ENCODE measurements at places on chromosomes 12 and 14.

GRCh38 chr14:78005325-78005724, 164.8 kb upstream of the NRXN3 start:
- DNase-seq = no peak

DNA sequence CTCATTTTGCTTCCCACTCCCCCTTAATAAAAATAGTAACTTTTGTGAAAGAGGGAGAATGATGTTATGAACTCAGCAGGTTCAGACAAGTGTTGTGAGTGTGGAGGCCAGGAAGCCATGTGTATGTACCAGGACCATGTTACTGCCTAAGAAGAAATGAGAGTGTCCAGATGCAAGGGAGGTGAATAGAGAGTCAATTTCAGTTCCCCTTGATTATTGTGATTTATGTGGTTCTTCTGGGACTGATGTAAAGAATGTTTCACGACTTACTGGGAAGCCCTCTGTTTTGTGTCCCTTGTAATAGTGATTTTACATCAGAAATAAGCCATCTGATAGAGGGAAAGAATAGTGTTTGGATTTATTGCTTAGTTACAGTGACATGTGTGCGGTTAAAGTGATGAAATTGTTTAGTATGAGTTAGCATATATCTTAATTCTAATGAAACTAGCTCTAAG, 32.5 kb downstream of the FBXO34 start:
- no peak for DNase-seq

DNA sequence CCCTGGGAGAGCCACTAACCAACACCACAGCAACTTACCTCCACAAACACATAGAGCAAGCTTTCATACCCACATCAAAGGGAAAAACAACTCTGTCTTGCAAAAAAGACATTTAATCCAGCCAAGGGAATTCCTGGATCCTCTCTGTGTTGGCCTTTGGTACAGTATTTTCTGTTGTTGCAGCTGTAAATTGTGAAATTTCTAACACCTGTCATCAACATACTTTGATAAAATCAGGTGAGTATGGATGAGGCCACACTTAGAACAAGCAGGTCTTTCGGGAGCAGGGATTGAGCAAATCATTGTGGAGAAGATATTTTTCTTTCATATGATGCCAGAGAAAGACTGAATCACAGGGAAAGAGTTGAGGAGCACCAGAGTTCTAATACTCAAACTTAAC, 89.3 kb downstream of the SPTSSA start:
- no peak for DNase-seq

DNA sequence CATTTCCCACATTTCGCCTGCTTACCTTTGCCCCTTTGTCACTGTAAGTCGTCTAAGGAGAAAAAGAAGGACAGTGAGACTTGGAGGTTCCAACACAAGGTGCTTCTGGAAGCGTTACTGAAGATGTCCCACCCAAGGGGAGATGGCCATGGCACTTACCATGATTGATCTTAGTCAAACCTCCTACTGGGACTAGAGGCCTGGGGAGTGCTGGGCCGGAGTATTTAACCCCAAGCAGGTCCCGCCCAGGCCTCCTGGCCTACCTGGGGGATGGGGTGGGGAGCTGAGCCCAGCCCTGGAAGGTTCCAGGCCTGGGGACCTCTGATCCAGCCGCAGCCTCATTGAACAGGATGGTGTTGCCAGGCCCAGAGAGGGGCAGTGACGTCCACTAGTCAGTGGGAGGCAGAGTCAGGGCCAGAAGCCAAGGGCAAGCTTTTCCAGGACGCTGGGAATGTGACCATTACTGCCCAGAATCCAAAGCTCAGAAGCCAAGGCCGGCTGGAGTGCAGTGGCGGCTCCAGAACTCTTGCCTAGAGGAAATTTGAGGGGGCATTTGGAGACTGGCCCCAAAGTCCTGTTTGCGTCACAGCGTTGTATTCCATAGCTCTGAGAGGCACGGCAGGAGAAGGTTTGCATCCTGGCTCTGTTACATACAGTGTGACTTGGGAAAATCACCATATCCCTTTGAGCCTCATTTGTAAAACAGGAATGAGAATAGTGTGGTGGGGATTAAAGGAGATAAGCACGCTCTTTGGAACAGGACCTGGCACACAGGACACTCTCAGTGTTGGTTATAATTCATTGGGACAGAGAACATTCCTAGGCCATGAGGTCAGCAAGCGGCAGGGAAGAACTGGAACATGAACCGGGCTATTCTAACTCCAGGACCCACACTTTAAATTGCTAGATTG, at the start of gene HPD:
TSS of gene HPD (minus strand) at position 198 of the 911 bp plus-strand sequence. CDS start at position 162, 36 bp downstream.
- DNase-seq = no peak

- DNase-seq = no peak
These were observed 213.5 kb upstream of the SLC38A2 start for GRCh38 chr12:46585854-46586621.

- DNase-seq = no peak
These were observed 105.6 kb downstream of the DPF3 start for GRCh38 chr14:72788255-72788654.

DNA sequence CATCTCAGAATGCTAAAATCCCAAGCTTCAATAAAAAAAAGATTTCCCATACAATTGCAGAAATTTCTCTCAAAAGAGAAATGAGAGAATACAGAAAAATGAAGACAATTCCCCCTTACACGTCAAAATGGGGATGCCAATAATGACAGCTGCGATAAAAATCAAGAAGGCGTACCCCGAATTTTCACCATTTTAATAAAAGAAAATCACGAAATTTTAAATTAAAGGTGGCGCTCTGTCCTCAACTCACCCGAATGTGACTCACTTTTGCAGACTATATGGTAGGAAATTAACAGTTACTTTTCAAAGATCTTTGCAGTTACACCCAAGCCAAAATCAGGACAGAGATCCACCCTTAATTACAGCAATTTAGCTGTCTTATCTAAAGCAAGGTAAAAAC, 2.1 kb downstream of the ATP2B1 start:
- no peak for DNase-seq

GRCh38 chr14:94377866-94378470, 10.4 kb downstream of the SERPINA1 start:
- DNase-seq = no peak

DNA sequence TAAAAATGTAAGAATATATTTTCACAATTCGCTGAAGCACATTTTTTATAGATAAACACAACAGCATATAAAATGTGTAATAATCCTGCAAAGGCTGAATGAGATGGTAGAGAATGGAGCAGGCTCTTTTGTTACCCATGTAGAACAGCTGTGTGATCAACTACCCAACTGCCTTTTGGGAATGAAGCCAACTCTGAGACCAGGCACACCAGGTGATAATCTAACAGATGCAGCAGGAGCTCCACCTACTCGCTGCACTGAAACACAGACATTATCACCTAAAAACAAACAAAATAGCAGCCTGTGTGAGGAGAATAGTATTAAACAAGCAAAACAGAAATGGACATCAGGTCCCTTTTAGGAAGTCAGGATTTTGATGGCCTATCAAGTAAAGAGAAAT, 183.3 kb downstream of the CCDC59 start:
- no peak for DNase-seq

- no peak for DNase-seq
These were observed 36.5 kb downstream of the FOS start for GRCh38 chr14:75315144-75315543.

DNA sequence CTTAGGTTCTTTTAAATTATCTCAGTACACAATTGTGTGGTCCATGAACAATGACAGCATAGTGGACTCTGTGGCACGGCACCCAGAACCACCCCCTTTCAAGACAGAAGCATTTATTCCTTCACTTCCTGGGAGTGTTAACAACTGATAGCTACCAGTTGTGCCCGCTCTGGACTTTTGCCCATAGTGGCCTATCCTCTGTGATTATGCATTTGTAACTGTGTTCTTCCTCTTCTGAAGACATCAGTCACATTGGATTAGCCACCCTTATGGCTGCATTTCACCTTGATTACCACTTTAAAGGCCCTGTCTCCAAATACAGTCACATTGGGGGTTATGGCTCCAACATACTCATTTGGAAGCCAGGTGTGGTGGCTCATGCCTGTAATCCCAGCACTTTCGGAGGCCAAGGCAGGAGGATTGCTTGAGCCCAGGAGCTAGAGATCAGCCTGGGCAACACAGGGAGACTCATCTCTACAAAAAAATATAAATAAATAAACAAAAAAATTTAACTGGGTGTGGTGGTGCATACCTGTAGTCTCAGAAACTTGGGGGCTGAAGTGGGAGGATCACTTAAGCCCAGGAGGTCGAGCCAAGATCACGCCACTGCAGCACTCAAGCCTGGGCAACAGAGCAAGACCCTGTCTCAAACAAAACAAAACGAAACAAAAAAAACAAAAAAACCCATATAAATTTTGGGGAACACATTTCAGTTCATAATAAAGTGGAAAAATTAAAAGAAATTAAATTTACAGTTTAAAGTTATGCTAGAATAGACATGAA, 27.6 kb upstream of the PHC1 start:
- DNase-seq = no peak

GRCh38 chr14:97058074-97058467, 260.9 kb downstream of the VRK1 start:
- DNase-seq = no peak

DNA sequence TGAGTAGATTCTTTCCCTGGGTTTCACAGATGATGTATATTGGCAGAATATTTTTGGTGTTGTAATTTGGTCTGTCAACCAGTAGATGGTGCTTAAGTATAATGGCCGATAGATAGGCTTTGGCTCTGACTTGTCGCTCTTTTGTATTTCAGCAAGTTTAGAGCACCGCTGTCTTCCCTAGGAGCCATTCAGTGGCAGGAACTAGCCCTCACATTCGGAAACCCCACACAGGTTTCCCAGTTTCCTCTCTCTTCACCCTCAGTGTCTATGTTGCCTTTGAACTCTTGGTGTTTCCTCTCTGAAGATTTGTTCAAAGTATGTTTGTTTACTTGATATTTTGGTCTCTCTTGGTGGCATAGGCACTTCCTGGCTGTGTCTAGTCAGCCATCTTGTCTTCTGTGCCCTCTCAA, 102.2 kb downstream of the GPHN start:
- no peak for DNase-seq

GRCh38 chr12:106081606-106082005, 57.1 kb downstream of the NUAK1 start:
- DNase-seq = no peak

DNA sequence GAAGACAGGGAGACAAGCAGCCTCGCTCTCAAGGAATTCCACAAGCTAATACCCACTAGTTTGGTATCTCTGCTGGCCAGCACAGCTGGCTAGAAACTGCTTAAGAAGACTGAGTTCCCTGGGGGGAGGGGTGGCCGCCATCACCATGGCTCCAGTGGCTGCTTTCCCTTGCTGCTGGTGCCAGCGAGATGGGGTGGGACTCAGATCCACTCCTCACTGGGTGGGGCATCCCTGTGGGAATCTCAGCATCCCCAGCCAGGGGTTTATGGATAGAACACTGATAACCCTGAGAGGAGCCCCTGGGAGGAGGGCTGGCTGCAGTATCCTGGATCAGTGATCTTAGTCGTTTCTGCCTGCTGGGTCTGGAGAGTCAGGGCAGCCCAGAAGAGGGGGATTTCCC, 170.6 kb upstream of the MDGA2 start:
- DNase-seq = no peak

DNA sequence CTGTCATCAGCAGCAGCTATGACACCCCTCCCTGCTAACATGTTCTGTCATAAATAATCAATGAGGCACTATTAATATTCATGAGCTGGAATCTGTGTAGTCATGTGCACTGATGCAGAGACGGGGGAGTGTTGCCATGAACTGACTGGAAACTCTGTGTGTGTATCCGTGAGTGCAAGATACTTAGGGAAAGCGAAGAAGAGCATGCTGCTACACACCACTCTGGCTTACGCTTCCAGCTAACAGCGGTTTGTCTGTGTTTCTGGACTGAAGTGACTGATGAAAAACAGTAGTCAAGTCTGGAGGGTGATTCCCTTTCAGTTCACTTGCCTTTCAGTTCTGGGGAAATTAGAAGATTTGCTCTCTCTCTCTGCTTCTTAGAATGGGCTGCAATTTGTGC, 249.4 kb downstream of the PDZRN4 start:
- no peak for DNase-seq

- DNase-seq = no peak
These were observed 70.6 kb upstream of the CAPRIN2 start for GRCh38 chr12:30825341-30825740.

- DNase-seq = no peak
These were observed 14.0 kb downstream of the KCTD10 start for GRCh38 chr12:109462868-109463692.

DNA sequence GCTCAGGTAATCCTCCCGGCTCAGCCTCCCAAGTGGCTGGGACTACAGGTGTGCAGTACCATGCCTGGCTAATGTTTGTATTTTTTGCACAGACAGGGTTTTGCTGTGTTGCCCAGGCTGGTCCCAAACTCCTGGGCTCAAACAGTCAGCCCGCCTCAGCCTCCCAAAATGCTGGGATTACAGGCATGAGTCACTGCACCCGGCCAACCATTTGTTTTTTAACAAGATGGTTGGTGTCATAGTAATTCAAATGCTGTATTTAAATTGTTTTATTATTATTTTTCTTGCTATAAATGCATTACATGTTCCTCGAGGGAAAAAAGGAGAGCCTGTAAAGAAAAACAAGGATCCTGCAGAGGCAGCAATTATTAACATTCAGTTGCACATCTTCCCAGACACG, 83.9 kb downstream of the EP400 start:
- no peak for DNase-seq

GRCh38 chr12:42617622-42618021, 28.1 kb upstream of the PRICKLE1 start:
- no peak for DNase-seq

DNA sequence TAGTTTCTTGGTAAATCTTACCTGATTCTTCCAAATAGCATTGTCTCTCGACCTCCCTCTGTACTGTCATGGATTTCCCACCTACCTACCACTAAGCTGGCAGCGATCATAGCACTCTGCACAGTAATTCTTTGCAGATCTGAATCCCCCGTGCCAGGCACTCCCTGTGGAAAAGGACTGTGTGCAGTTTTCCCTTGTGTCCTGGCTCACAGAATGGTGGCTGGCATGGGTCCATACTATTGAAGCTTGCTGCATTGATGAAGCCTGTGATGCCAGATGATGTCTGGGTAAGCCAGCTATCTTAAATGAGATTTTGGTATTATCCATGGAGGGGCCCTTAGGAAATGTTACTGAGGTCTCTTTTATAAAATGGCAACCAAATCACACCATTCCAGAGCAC, 135.7 kb downstream of the RPAP3 start:
- DNase-seq = no peak

GRCh38 chr12:10190558-10191388, 11.9 kb downstream of the TMEM52B start:
- DNase-seq = peak; percentile 49

All from progenitor cell of endocrine pancreas (in vitro differentiated cells).